ENCODE measurements at places on chromosomes 12 and 14. TPM values are rescaled to one million over a fixed set of nuclear protein-coding genes. Genes with fewer than 3 reads are reported as not detected.

DNA sequence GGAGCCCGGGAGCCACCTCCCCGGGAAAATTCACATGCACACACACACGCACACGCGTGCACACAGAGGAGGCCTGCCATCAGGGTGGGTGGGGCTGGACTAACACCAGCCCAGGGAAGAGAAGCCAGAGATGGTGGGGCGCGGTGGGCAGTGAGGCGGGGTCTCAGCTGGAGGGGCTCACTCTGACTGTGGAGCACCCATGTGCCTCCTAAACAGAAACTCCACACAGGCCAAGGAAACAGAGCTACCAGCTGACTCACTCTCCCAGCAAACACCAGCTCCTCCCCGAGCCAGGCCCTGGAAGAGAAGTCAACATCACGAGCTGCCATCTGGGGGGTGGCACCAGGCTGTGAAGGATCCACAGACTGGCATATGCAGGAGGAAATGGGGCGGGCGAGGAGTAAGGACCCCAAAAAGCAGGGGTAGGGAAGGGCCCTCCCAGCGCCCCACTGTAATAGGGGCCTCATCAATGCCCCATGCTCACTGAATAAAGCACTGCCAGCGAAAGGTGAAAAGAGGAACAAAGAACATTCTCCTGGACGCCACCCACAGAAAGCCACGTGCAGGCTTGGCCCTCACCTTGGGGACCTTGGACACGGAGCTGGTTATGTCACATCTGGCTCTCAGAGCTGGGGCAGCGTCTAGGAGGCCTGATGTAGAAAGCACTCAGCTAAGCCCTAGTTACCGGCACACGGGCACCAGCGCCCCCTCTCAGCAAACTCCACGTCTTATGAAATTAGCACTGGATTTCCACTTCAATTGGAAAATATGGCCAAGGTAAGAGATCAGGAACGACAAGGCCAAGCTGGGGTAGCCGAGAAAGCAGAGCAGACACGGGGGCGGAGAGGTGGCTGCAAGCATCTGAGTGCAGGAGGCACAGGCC lies 8.4 kb upstream of the INF2 start:
- DNase-seq, result peak; percentile 73

The KRT85 gene
- total RNA-seq, result not detected

The SAMD4A gene
- total RNA-seq, result 128 TPM

DNA sequence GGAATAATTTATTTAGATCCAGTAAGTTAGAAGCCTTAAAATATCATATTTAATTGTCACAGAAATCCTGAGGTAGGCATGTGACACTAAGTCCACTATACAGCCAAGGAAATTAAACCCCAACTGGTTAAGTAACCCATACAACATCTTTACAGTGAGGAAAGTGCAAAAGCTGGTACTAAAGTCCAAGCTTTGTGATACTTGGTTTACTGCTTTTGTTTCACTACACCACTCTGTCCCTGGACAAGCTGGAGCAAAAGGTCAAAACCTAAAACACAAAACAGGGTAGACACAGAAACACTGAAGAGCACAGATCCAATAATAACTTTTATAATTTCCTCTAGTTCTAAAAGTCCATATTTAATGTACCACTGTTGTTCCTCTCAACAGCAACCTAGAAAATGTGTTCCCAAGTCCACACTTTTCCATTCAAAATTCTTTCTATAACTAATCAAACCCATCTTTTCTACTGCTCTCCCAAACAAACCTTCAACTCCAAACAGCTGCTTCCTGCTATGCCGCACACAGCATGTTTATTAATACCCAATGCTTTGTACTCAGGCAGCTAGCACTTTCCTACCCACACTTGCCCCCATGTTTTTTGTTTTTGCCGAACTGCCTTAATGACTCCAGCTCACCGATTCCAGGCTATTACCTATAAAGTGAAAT lies 90.9 kb downstream of the MED13L start:
- no peak for DNase-seq

The SOAT2 gene
- total RNA-seq, result not detected

GRCh38 chr14:100297320-100298300 lies 8.6 kb downstream of the SLC25A29 start:
- DNase-seq, result peak; percentile 89

DNA sequence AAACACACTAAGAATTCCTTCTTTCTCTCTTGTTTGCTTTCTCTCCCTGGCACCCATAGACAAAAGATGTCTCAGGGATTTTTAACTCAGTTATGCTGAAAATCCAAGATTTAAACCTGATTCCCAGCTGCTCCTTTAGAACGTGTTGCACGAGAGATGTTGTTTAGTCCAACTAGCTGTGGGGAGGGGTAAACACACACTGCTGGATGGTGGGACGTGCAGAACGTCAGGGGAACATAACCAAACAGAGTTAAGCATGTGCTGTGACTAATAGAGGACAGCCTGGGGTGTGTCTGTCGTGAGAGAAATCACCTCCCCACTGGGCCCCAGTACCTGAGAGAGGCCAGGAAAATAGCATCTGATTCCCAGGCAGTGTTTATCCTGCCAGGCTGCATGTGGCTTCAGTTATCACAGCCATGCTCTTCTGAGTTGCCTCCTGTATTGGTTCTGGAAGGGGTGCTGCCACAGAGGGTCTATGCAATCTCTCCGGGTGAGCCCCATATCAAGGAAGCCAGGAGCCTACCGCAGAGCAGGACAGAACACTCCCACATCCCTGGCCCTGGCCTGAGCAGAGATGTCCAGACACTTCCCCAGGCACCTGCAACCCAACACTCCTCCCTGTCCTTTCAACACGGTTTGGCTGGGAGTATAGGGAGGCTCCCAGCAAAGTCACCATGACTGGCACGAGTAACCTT lies 112.7 kb upstream of the EGLN3 start:
- DNase-seq, result no peak

GRCh38 chr12:66603461-66603860 lies 75.4 kb downstream of the GRIP1 start:
- no peak for DNase-seq

DNA sequence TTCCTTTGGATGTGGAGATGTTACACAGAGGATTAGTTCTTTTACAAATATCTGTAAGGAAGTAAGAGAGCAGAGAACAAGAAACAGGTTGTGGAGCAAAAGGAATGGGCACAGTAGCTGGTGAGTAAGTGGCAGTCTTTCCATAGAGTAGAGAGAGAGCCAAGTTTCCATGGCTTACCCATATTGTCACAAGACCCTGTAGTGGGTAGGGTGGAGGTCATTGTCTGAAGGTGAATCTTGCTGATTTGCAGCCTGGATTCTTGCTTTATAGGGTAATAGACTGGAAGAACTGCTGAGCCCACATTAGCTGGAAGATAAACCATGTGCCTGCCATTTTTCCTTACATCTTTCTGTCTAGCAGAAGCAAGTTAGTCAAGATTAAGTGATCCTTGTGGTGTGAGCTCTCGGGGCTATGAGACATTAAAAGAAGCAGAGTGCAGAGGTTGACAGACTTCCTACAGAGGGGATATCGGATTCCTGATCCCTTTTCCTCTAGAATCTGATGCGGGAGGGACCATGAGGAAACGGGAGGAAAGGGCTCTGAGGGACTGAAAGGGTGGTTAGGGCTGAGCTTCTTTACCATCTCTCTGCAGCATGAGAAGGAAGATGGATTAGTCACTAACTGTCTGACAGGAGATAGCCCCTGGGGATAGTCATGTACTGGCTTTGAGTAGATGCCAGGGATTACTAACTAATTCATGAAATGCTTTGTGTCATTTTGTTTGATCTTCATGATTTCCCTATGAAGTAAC lies 44.0 kb upstream of the LRTM2 start:
- DNase-seq, result no peak

The LUM gene
- 54.9 TPM for total RNA-seq

DNA sequence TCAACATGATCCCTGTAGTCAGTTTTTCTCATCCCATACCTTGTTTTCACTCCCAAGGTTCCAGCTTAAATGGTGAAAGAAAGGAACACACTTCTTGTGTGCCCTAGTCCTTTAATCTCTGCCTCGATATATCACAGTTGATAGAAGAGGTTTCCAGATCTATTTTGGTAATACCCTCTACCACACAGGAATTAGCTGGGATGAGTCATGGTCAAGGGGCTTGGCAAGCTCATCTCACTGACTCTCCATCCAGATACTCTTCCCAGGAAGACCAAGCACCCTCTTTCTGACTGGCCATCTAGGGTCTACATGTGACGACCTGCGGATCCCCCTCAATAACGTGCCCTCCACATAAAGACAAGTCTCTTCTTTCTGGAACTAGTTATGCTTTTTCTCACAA lies 277.9 kb downstream of the ITPR2 start:
- no peak for DNase-seq

GRCh38 chr14:25006961-25007795 lies 42.8 kb downstream of the STXBP6 start:
- DNase-seq, result no peak

- DNase-seq, result no peak
Measured at GRCh38 chr12:96445691-96446583, 43.4 kb upstream of the CFAP54 start.

- DNase-seq, result no peak
Measured at GRCh38 chr12:61213646-61214045, 1046.6 kb upstream of the USP15 start.

- no peak for DNase-seq
Measured at GRCh38 chr12:52372216-52373154, 5.2 kb upstream of the KRT85 start.

DNA sequence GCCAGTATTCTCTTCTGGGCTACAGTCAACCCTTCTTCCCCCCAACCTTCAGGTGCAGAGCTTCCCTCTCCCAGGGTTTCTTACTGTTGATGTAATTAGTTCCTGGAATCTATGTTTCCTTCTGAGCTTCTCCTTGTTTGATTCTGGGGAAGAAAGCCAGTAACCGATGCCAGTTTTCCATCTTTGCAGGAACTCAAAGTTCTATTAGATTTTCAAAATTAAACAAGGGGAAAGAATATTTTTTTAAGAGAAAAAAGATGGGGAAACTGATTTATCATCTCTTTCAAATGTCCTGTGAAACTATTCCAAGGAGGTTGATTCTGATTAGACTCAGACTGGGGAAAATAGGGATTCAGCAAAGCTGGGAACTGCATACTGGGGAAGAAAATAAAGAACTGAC lies 17.9 kb upstream of the FAM234B start:
- no peak for DNase-seq

GRCh38 chr12:3545121-3545796 lies 54.3 kb downstream of the PRMT8 start:
- DNase-seq, result no peak

DNA sequence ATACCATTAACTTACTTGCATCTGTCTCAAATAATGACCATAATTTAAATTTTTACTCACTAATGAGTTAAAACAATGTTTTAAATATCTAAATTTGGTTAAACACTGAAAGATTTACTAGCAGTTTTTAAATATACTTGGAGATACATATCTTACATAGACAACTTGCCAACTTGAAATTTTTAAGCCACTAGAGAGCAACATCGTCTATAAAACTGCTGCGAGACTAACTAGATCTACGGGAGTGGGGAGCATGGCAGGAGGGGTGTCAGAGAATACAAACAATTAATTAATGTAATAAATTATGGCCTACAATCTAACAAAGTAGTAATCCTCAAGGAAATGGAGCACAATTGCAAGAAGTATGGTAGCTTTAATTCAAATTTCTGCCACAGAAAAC lies 120.4 kb downstream of the LRRIQ1 start:
- no peak for DNase-seq

- DNase-seq, result peak; percentile 81
Measured at GRCh38 chr12:106248312-106248845, 559 bp upstream of the CKAP4 start.

DNA sequence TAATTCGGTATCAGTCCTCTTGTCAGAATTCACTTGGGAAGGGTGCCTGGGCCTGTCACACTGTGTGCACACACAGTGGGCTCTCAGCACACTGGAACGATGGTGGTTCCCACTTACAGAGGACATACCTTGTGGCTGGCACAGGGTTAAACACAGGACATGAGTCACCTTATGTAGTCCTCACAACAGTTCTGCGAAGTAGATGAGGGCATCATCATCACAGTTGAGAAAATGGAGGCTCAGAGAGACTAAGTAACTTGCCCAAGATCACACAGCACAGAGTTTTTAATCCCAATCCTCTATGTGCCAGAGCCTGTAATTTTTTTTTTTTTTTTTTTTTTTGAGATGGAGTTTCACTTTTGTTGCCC lies 90.7 kb downstream of the NINJ2 start:
- no peak for DNase-seq

DNA sequence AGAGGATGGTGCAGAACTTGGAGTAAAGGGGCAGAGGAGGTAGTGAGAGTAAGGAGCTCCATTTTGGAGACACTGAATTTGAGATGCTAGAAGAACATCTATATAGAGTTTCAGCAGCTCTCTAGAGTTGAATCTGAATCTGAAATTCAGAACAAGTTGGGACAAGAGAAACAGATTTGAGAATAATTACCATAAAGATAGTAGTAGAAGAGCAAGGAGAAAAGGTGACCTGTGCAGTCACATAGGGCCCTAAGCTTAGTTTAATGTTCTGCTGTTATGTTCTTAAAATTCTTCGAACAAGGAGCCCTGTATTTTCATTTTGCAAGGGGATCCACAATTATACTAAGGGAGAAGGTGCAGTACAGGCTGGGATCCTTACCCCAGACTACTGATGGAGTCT lies 7.4 kb downstream of the REM2 start:
- no peak for DNase-seq

The PPP1CC gene
- total RNA-seq, result 163 TPM

DNA sequence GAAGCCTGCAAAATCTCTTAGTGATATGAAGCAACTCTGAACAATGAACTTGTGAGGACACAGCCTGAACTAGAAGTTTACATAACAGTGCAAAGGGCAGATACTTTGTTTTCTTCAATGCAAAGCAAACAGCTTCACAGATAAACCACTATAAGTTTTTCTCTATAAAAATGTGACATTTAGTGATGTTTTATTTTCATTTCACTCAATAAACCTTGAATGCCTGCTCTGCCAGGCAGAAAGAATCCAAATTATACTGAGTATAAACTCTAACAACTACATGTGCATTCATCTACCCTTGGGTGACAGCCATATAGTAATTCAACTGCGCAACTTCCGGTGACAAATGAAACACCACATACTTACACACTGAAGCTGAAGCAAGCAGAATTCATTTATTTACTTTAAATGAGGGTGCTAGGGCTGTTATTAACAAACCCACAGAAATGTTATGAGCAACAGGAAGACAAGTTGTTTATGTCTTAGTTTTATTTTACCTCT lies 10.3 kb downstream of the DCP1B start:
- DNase-seq, result no peak

The COA8 gene
- total RNA-seq, result 49.3 TPM

DNA sequence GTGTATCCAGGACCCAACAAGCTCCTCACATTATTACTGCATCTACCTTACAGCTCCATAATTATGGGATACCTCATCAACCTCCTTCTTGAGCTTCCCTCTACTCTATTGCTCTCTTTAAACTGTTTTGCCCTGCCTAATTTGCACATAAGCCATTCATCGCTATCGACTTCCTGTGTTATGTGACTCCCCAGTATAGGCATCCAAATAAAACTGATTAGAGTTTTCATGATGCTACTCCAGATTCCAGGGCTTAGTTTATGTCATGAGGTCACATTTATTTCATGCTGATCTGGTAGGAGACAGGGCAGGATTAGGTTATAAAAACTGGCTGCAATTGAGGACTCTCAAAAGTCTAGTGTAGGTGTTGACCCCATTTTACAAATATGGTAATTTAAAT lies 569.9 kb upstream of the MGAT4C start:
- no peak for DNase-seq

The CHURC1 gene
- 98.2 TPM for total RNA-seq
